ENCODE measurements at places on chromosomes 5 and 9.

- H3K4me3 ChIP-seq: no peak overlapping the region
- H3K27ac ChIP-seq: peak overlapping the region; percentile 84
- H3K36me3 ChIP-seq: no peaks in the 10 kb centered on the region
- H3K4me1 ChIP-seq: peaks cover 74% of the 10 kb centered on the region
Measured at GRCh38 chr9:136690806-136691261, 3.6 kb upstream of the AGPAT2 start.

- no peaks in the 10 kb centered on the region for H3K27me3 ChIP-seq
- no peaks in the 10 kb centered on the region for H3K4me1 ChIP-seq
- no peak overlapping the region for H3K27ac ChIP-seq
Measured at GRCh38 chr5:11851416-11851815, 52.8 kb downstream of the CTNND2 start.

- no peak overlapping the region for H3K4me3 ChIP-seq
- ATAC-seq: no peak
- no peaks in the 10 kb centered on the region for H3K4me1 ChIP-seq
- peaks cover 26% of the 10 kb centered on the region for H3K36me3 ChIP-seq
Measured at GRCh38 chr9:94076557-94076956, 7.7 kb upstream of the PTPDC1 start.

GRCh38 chr5:91464886-91465646 lies 81.9 kb upstream of the ARRDC3 start:
- no peak overlapping the region for H3K27ac ChIP-seq
- no peaks in the 10 kb centered on the region for H3K36me3 ChIP-seq
- no peak for ATAC-seq
- no peaks in the 10 kb centered on the region for H3K27me3 ChIP-seq
